ENCODE measurements at places on chromosomes 12 and 14. TPM values are rescaled to one million over a fixed set of nuclear protein-coding genes. Genes with fewer than 3 reads are reported as not detected.

DNA sequence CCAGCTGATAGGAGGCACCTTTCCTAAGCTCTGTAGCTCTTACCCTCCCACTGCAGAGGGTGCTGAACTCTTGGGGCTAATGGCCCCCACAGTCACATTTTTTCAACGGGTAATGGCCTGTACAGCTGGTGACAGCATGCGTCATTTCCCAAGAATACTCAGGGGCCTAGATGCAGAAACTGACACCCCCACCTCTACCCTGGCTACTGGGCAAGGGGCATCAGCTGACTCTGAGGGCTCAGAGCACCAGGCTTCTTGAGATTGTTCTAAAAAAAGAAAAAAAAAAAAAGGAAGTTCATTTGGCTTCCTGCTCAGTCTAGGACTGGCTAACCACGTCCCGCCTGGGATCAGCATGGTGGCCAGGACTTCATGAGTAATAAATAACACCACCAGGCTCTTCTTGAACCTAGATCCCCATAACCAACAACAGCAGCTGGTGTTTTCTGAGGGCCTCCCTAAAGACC is 35.2 kb downstream of the ZFP36L1 start:
- DNase-seq: no peak

- DNase-seq: no peak
These were observed 24.6 kb upstream of the LTBP2 start for GRCh38 chr14:74636424-74637177.

Gene MEG3
- 53.2 TPM for total RNA-seq

Gene CATSPERB
- total RNA-seq: 2.9 TPM

GRCh38 chr14:25484235-25484634 is 434.3 kb upstream of the STXBP6 start:
- DNase-seq: no peak

Gene GLI1
- not detected for total RNA-seq

GRCh38 chr12:38638401-38638800 is 267.0 kb downstream of the CPNE8 start:
- no peak for DNase-seq

DNA sequence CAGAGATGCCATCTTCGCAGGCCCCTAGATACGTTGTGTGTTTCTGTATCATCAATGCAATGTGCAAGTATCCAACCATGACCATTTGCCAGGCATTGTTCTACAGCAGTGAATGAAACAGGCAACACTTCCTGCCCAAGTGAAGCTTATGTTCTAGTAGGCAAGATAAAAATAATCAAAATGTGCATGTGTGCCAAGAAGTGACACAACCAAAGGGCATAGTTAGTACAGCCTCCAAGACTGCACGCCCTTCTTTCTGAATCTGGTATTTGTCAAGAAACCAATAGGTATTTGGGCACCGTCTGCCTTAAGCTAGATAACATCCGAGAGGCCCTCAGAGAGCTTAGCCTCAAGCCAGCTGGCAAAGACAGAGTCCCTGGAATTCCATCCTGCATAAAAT is 152.0 kb downstream of the TMEM132C start:
- DNase-seq: no peak

GRCh38 chr14:58898655-58899316 is 261.0 kb downstream of the DACT1 start:
- no peak for DNase-seq

DNA sequence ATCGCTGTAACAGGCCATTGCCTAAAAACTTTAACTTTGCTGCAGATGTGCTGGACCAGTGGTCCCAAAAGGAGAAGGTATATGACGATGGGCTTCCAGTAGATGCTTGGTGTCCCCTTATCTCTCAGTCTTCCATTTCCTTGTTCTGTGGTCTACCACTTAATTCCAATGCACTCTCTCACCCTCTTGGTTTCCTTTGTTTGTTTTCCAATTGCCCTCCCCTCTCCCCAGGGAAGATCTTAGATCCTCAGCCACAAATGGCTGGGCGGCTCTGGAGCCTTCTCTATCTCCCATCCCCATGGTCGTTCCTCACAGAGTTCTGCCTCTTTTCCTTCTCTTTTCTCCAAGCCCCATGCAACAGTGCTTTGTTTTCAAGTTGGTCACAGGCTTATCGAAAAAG is 584 bp downstream of the ACSM4 start:
- DNase-seq: peak; percentile 87

GRCh38 chr14:100775831-100776591 is 49.3 kb downstream of the DLK1 start:
- no peak for DNase-seq

Measured in esophagus muscularis mucosa (tissue), 4 donors.